ENCODE measurements at places on chromosomes 2 and 18.
A peak's percentile ranks its signal among the peaks of the same experiment; 100 is the strongest.

GRCh38 chr2:479490-480176 lies 191.7 kb upstream of the ALKAL2 start:
- no peak for DNase-seq

DNA sequence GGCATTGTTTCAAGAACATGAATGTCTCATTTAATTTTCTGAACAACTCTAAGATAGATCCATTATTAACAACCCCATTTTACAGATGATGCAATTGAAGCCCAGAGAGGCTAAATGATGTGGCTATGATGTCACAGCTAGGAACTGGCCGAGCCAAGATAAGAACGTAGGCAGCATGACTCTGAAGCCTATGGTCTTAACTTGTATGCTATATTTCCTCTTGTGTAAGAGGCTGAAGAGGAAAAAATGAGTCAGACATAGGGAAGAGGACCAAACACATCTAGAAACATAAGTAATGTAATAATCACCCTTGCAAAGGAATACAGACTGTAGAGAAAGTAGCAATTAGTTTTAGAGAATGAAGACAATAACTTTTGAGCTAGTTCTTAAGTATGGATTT lies 416.8 kb downstream of the FIGN start:
- peak; percentile 51 for DNase-seq

- DNase-seq = no peak
Observed at GRCh38 chr2:154658854-154659253, 39.6 kb upstream of the KCNJ3 start.

DNA sequence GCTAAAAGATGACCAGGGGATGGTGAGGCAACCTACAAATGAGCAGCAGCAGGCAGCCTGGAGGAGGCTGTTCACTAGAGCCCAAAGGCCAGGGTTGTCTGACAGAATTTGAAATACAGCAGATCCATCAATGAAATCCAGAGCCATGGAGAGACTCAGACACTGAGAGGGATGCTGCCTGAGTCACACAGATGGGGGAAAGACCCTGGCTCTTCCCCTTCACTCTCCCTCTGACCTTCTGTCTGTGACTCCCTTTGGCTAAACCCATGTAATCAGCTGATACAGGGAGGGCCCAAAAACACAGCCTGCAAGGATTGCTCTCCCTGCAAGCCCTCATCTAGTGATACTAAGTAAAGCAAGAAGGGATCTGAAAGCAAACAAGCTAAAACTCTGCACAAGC lies 166.5 kb upstream of the SPOPL start:
- DNase-seq = no peak

- DNase-seq = no peak
Observed at GRCh38 chr2:3024401-3024935, 353.1 kb downstream of the EIPR1 start.

GRCh38 chr2:177195194-177195593 lies 17.4 kb upstream of the HNRNPA3 start:
- DNase-seq = no peak

- peak; percentile 77 for DNase-seq
Observed at GRCh38 chr18:56575819-56576663, 62.4 kb downstream of the TXNL1 start.

- DNase-seq = no peak
Observed at GRCh38 chr2:111155610-111156009, 34.9 kb downstream of the BCL2L11 start.

DNA sequence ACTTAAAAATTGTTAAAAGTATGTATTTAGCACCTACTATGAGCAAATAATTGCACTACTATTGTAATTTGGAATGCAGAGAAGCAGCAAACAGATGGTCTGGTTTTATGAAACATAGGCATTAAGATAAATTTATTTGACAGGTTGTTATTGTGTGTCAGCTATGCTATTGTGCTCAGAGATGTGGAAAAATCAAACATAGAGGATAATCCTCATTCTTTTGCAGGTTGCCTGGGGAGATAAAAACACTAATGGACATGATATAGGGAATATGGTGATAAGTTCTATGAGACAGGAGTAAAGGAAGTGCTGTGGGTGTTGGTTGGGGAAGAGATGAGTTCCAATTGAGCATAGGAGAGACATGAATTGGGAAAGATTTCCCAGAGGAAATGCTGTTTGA lies 71.3 kb downstream of the PPP1R1C start:
- no peak for DNase-seq

DNA sequence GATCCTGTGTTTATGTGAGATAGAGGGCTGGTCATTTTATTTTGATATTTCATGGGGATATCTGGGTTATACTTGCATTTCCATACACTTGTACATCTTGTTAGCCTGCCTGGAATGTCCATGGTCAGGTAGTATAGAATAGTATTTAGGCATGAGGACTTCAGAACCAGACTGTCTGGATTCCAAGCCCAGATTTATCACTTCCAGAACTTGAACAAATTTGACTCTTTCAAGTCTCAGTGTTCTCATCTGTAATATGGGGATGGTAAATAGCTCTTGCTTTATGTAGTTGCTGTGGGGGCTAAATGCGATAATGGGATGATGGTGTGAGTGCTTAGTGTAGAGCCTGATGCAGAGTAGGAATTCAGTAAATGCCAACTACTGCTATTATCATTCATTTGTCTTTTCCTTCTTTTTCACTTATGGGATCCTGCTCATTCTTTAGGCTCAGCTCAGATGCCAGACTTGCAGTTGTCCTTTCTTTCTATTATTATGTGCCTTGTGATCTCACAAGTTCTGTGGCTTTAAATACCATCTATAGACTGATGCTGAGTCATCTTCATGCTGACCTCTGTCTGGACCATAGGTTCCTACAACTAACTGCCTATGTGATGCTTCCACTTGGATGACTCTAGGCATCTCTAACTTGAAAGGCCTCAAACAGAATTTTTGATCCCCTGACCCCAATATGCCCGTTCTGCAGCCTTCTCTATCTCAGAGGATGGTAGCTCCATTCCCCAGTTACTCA lies 67.4 kb downstream of the POLE4 start:
- DNase-seq = peak; percentile 17

GRCh38 chr2:166332106-166332505 lies 43.6 kb downstream of the SCN9A start:
- no peak for DNase-seq

GRCh38 chr2:9440058-9440727 lies 16.7 kb downstream of the CPSF3 start:
- peak; percentile 88 for DNase-seq

DNA sequence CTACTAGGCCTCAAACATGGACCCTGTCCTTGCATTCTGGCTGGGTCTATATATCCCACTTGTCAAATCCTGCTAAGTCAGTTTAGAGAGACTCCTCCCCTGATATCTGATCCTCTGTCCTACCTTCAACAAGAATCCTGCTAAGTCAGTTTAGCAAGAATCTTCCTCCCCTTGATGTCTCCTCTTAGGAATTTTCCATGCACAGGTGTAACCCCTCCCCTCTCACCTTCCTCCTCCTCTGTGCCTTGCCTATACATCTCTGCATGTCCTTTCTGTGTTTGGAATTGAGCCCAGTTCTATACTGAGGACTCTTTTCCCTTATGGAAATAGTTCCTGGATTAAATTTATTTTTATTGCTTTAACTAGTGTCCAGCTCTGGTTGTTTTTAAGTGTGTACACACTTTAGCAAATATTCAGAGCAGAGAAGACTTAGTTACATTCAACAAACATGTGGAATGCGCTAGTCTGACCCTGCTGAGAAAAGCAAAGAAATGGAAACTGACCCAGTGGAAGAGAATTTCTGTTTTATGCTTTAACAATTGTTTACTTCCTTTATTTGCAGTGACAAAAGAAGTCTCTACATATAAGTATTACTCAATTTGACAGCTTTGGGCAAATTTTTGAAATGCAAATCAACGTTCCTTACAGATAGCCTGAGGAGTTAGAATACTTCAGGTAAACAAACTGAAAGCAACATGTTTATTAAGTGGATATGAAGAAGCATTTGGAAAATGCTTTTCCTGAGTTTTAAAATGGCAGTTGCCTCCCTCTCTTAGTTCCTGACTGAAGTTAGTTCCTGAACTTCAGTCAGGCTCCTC lies 80.6 kb downstream of the RIT2 start:
- no peak for DNase-seq

- DNase-seq = no peak
Observed at GRCh38 chr18:40347261-40347660, 1607.8 kb upstream of the PIK3C3 start.

DNA sequence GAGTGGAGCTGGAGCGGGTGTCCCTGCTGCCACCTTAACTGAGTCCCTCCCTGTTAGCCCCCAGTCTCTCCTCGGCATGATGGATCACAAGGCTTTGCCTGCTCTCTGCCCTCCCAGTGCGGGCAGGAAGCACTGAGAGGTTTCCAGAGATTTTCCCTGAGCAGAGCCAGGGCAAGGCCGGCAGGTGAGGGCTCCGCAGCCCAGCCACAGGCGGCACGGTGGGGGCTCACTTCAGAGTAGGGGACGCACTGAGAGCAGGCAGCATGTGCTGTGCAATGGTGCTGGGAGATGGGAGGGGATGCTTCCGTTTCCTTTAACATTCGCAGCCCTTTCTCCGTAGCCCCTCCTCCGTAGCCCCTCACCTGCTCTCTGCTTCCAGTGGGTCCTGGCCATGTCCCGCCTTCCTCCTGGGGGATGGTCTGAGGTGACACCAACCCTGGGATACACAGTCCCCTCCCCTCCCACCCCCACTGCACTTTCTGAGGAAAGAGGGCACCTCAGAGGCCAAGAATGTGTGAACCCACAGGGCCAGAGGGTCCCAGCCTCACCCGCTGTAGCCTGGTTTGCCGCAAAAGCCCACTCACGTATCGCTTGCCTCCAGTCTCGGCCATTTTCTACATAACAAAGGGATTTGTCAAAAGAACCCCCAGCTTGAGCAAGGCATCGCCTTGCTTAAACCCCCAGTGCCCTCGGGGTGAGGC lies 10.7 kb downstream of the KCNF1 start:
- no peak for DNase-seq

Measured in GM23248 (cell line).